ENCODE measurements at places on chromosomes 16 and 17.

- DNase-seq, result no peak
Observed at GRCh38 chr17:81052199-81052997, 17.4 kb downstream of the BAIAP2 start.

- no peak for DNase-seq
Observed at GRCh38 chr17:73713136-73713535, 68.9 kb upstream of the SDK2 start.

DNA sequence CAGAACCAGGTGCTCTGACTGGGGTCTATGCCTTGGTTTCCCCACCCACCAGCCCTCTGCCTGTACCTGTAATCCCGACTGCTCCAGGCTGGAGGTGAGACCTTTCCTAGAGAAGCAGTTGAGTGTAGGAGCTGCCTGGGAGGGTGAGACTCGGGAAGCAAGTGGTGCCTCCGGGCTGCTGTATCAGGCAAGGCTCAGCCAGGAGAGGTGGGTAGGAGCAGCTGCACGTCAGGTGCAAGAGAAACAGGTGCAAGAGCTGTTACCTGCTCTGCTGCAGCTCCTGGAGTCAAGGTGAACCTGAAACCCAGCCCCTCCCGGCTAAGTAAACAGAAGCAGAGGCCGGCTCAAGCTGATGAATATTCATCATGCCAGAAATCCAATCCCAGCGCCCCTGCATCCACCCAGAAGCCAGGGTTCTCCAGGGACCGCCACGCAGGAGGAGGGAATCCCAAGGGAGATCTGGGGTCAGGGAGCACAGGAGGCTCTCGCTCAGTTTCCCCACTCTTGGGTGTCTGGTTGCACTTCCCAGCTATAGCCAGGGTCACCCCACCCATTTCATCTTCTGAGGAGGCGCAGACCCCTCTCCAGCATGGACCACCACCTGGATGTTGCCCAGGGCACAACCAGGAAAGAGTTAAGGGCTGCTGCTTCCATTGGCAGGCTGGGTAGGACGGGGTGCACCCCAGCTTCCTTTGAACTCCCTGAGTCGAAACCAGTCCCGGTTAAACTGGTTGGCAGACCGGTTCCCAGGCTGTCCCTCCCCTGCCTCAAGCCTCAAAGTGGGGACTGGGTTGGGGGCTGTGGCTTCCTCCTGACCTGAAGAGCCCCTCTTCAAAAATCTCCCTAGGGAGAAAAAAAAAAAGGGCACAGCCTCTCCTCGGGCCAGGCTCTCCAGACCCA is at the start of gene PRR15L:
PRR15L (minus strand) TSS at position 293 of the 900 bp plus-strand sequence. CDS start 4,649 bp downstream, outside the sequence.
- DNase-seq, result no peak

GRCh38 chr17:70136131-70136530 is 33.2 kb upstream of the KCNJ2 start:
- DNase-seq, result no peak

- DNase-seq, result no peak
Observed at GRCh38 chr17:76868669-76869495, 678 bp downstream of the MGAT5B start.

- DNase-seq, result no peak
Observed at GRCh38 chr17:48711128-48711527, 11.2 kb downstream of the PRAC1 start.

DNA sequence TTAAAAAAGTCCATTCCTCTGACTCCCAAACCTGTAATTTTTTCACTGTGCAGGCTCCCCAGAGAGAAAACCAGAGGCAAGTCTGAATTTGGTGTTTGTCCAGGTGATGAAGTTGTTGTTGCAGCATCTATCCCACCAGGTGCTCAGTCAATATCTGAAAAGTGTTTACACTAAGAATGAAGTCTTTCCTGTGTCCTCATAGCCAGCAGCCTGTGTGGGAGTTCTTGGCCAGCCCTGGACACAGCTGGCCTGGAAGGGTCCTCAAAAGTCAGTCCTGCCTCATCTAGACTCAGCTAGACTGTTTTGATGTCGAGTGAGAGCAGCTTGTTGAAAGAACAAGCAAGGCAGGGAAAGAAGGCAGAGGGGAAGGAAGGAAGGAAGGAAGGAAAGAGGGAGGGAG is 3.3 kb upstream of the PMP22 start:
- no peak for DNase-seq

DNA sequence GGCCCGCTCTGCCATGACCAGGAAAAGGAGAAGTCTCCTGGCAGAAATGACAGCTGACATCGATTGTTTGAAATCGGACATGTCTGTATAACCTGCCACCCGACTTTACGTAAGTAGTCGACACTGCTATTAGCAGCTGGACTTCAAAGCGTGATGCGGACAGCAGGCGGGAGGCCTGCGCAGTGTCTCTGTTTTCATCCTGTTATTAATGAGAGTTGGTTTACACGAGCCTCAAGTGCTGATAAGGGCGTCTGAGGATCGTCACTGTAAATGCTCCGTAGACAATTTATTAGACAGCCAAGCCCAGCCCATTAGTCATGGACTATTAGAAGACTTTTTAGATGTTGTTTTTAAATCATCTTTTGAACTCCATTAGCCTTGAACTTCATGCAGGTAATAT is 328.3 kb downstream of the FOXL1 start:
- DNase-seq, result no peak

DNA sequence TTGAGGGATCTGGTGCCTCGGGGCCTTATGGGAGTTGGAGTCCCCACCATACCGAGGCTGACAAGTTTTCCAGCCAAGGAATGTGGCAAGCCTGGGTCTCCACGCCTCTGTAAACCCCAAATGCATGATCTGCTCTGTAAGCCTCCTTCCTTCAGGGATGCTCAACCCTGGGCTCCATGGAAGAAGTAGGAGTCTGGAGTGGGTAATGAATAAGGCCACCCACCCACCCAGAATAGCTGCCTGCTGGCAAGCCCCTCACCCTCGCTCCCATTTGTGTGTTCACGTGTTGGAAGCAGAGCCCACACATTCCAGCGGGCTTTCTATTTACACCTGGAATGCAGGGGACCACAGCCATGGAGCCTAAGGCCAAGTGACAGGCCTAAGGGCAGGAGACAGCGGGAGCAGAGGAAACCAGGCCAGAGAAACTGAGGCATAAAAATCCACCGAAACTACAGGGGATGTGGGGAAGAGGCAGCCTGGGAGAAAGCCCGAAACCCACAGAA is 4.4 kb downstream of the DLG4 start:
- DNase-seq, result no peak

DNA sequence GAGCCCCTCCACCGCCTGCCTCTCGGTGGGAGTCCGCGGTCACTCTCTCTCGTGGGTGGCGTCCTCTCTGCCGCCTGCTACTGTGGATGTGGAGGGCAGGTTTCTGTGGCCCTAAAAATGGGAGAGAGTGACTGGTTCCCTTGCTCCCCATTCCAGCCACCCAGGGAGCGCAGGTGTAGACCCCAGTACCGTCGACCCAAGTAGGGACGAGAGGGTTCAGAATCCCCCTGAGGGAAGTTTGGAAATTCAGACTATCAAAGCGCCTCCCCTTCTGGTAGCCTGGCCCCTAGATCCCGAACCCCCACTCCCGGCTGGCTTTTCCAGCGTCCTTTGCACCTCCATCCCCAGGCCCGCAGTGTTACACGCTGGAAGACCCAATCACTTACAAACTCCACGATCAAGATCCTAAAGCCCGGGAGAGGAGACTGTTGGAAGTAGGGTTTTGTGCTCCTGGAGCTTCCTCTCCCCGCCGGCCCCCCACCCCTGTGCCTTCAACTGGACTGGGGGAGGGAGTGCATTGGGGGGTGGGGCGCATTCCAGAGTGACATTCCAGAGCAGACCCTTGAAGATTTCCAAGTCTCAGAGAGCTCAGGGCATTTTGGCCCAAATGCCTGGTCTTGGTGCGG is 991 bp downstream of the GPRC5C start:
- no peak for DNase-seq

- no peak for DNase-seq
Observed at GRCh38 chr17:74454197-74455024, 12.0 kb upstream of the CD300A start.

DNA sequence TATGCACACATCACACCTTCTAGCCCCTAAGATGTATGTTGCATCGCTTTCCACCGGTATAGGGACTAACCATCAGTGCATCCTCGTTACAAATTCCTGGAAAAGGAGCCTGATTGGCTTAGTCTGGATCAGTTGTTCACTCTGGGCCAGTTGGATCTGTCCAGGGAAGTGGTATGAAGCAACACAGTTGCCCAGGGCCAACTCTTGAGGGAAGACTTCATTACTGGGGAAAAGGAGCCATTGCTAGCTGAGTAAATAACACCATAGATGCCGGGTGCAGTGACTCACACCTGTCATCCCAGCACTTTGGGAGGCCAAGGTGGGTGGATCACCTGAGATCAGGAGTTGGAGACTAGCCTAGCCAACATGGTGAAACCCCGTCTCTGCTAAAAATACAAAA is 275.2 kb upstream of the RBFOX1 start:
- DNase-seq, result no peak

GRCh38 chr16:73011926-73012325 is 36.0 kb downstream of the ZFHX3 start:
- DNase-seq, result no peak

DNA sequence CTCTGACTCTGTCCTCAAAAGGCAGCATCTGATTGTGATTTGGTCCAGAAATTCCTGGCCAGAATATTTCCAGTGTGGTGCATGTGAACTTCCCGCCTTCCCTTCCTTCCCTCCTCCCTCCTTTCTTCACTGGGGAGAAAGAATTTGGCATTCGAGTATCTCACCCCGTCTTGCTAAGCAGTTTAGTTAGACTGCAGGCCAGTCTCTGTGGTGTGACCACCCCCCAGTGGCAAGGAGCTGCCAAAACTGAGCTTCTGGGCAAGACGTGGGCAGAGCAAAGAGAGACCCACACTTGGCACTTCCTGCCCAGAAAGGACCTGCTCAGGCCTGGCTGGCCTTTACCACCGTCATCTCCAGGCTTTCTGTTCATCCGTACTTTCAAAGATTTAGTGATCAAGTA is 36.4 kb downstream of the SNX20 start:
- DNase-seq, result no peak

DNA sequence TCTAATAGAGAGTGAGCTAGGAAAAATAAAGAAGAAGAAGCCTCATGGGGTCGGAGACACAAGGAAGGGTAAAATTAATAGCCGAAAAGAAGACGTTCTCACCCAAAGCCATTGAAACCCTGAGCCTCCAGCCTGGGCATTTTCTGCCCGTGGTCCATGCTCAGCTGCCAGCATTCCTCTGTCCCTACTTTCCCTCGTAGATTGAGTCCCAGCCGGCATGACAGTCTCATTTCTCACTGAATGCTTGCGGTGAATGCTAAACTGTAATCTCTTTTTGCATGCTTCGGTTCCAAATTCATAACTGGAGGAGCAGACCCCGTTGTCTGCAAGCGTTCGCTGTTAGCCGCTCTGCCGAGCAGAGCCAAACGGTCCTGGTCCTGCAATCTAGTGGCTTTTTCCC is 54.0 kb upstream of the COX10 start:
- DNase-seq, result no peak

- DNase-seq, result no peak
Observed at GRCh38 chr17:77421630-77421972, 280.8 kb downstream of the SEC14L1 start.

- DNase-seq, result no peak
Observed at GRCh38 chr16:50209546-50210265, 56.6 kb downstream of the TENT4B start.

- DNase-seq, result no peak
Observed at GRCh38 chr17:59178266-59178985, 22.9 kb downstream of the PRR11 start.

- DNase-seq, result no peak
Observed at GRCh38 chr16:79593074-79593531, 7.4 kb downstream of the MAF start.

GRCh38 chr17:7997186-7997585 is 5.2 kb upstream of the GUCY2D start:
- DNase-seq, result no peak

DNA sequence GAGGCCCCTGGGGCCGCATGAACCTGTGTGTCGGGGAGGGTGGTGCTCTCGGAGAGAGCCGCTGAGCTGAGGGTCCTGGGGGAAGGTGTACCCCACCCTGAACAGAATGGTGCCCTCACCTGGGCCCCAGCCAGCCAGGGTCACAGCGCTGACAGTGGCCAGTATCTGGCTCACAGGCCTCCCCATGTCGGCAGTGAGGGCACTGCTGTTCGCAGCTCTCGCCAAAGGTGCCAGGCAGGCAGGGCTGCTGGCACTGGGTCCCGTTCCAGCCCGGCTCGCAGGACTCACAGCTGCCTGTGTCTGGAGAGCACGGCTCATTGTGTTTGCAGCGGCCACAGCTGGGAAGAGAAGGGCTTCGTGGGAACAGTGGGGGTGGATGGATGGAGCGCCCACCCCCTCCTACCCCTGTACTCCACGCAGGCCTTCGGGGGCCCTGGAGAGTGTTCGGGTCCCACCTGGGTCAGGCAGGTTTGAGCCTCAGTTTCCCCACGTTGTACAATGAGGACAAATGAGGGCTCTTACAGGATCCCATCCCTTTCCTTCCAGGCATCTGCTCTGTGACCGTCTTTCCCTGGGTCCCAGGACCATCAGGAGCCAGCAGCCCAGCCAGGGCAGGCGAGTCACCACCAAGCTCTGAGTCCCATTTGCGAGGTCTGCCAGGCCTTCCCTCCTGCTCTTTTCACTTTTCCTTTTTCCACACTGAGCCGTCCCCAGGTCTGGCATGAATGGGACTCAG is 5.0 kb downstream of the SCARF1 start:
- DNase-seq, result no peak

GRCh38 chr17:12459736-12460135 is 206.0 kb upstream of the MYOCD start:
- DNase-seq, result no peak

DNA sequence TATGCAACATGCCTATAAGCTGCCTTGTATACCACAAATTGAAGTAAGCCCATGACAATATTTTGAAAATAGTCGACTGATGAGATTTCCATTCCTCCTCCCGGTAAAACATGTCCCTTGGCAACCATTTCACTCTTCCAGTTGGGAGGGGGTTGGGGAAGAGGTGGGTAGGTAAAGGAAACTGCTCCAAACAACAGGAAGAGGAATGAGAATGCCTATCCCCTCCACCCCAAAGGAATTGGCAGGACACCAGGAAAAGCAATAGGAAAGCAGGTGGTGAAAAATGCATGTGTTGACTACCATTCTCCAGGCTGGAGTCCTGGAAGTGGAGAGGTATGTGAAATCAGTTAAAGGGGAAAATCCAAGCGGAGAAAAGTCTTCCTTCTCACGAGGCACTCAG is 455.9 kb upstream of the PSMD7 start:
- no peak for DNase-seq
